ENCODE measurements at places on chromosomes 7 and 10.

DNA sequence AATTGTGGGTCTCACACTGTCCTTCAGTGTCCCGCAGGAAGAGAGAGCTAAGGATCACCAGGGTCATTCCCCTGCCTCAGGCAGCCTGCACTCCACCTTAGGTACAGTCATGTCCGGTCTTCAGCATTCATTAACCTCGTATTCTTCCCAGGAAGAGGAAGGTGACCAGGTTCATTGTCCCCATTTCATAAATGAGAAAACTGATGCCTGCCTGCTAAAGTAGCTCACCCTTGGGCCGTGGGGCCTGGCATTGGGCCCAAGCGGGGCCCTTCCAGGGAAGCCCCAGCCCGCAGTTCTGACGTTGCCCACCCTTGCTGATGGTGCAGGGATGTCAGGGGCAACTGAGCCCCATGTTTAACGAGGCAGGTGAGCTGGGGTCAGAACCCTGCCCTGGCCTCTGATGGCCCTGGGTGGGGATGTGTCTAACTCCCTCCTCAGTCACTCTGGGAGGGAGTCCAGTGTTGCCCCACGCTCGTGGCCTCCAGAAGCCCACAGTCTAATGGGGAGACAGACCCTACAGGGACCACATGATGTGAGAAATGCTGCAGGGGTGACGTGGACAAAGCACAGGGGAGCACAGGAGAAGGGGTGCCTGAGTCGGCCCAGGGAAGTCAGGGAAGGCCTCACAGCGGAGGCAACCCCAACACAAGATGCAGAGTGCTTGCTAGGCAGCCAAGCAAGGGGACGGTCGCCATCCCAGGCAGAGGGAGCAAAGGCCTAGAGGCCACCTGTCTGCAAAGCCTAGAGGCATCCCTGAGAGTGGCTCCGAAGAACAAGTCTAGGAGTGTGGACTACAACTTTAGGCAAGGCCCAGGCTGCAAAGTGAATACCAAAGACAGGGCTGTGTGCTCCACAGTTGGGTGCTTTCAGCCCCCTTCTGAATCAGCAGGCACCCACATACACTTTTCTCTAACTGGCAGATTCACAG, 25.1 kb downstream of the DDIT4 start:
- no peaks in the 10 kb centered on the region for H3K27me3 ChIP-seq
- no peaks in the 10 kb centered on the region for H3K36me3 ChIP-seq
- peak overlapping the region; percentile 98 for H3K27ac ChIP-seq
- H3K4me3 ChIP-seq, result no peak overlapping the region
- peaks cover 54% of the 10 kb centered on the region for H3K4me1 ChIP-seq

DNA sequence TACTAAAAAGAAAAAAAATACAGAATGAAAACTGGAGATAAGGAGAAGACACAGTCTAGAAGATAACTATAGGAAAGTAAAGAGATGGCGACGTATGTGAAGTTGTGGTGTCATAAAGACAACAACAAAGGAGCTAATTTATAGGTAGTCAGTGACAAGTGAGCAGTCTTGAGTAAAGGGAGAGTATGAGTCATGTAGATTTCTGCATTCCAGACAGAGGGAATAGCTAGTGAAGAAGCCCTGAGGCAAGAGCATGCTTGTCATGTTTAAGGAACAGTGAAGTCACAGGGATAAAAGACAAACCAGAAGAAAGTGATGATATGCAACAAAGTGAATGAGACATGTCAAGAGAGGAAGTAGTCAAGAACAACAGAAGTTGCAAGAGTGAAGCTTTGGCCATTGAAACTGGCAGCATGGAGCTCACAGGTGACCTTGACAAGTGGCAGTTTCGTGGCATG, 2.3 kb upstream of the MIOS start:
- H3K27ac ChIP-seq, result no peak overlapping the region
- no peaks in the 10 kb centered on the region for H3K36me3 ChIP-seq
- no peak for DNase-seq
- H3K4me3 ChIP-seq, result no peak overlapping the region

DNA sequence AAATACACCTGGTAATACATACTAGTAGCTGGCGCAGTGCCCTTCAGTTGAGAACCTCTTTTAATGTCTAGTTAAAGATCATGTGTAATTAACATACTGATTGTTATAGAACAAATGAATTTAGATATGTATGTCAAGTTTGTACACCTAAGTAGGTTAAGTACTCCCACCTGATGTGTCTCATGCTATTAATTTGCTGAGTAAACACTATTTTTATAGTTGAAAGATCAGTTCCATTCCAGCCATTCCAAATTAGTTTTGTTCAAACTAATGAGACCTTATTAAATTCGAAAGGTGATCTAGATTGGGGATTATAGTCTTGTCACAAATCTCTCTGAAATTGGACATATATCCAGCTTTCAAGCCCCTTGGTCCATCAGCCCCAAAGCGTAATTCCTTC, 710.0 kb downstream of the LRMDA start:
- no peak for DNase-seq
- no peak overlapping the region for H3K27ac ChIP-seq
- no peaks in the 10 kb centered on the region for H3K4me1 ChIP-seq
- H3K4me3 ChIP-seq, result no peak overlapping the region
- H3K27me3 ChIP-seq, result no peaks in the 10 kb centered on the region

DNA sequence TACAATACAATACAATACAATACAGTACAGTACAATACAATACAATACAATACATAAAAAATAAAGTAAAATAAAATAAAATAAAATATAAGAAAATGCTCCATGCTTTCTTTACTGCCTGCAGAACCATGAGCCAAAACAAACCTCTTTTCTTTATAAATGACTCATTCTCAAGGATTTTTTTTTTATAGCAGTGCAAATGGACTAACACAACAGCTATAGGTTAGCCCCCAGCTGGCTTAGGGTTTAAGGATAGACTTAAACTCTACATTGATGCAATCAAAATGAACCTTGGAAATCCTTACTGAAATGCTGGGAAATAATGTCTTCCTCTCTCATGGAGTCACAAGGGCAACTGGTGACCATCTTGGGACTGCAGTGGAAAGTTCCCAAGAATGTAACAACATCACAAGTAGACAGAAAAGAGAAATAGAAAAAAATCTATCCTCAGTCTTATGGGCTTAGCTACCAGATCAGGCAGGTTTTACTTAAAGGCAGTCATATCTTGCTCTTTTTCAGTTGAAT, 348.9 kb downstream of the ARL4A start:
- no peaks in the 10 kb centered on the region for H3K27me3 ChIP-seq
- H3K4me1 ChIP-seq, result no peaks in the 10 kb centered on the region
- H3K4me3 ChIP-seq, result no peak overlapping the region
- no peak for DNase-seq
- no peak overlapping the region for H3K27ac ChIP-seq
- H3K36me3 ChIP-seq, result no peaks in the 10 kb centered on the region

- H3K4me1 ChIP-seq, result no peaks in the 10 kb centered on the region
- H3K4me3 ChIP-seq, result no peak overlapping the region
- no peaks in the 10 kb centered on the region for H3K36me3 ChIP-seq
These were observed 293.4 kb downstream of the GFRA1 start for GRCh38 chr10:115979576-115979975.

- no peaks in the 10 kb centered on the region for H3K36me3 ChIP-seq
- H3K27me3 ChIP-seq, result no peaks in the 10 kb centered on the region
- no peaks in the 10 kb centered on the region for H3K4me1 ChIP-seq
- DNase-seq, result no peak
These were observed 39.2 kb upstream of the COL1A2 start for GRCh38 chr7:94355454-94355853.

DNA sequence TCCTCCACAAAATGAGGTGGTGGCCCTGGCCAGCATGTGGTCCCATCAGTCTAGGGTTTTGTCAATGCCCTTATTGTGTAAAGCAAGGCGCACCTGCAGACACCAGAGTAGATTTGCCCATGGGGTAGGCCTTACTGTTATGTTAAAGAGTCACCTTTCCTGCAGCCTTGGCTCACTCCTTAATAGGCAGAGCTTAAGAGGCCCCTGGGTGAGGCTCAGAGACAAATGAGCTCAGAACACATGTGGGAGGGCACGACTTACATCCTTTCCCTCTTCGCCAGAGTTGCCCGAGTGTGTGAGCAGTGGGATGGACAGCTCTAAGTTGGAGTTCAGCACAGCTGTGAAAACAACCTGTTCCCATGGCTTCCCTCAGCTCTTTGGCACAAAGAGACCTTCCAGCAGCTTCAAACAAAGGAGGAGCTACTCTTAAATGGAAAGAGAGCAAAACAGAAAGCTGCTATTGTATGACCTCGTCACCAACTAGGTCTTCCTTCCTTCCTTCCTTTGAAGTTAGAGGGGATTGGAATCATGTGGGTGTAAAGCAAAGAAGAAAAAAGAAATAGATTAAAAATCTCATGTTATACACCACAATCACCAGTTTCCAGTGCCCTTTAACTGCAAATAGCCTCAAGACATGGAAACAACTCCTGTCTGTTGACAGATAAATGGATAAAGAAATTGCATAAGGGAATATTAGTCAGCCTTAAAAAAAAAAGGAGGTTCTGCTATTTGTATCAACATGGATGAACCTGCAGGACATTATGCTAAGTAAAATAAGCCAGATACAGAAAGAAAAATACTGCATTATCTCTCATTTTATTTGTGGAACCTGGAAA, 11.9 kb upstream of the XPNPEP1 start:
- peaks cover 57% of the 10 kb centered on the region for H3K4me1 ChIP-seq
- H3K27me3 ChIP-seq, result no peaks in the 10 kb centered on the region
- peak overlapping the region; percentile 21 for H3K27ac ChIP-seq

- no peak overlapping the region for H3K4me3 ChIP-seq
- peaks cover 8% of the 10 kb centered on the region for H3K4me1 ChIP-seq
- H3K36me3 ChIP-seq, result no peaks in the 10 kb centered on the region
- H3K27ac ChIP-seq, result no peak overlapping the region
- DNase-seq, result no peak
These were observed 7.9 kb upstream of the NOM1 start for GRCh38 chr7:156941393-156942182.

DNA sequence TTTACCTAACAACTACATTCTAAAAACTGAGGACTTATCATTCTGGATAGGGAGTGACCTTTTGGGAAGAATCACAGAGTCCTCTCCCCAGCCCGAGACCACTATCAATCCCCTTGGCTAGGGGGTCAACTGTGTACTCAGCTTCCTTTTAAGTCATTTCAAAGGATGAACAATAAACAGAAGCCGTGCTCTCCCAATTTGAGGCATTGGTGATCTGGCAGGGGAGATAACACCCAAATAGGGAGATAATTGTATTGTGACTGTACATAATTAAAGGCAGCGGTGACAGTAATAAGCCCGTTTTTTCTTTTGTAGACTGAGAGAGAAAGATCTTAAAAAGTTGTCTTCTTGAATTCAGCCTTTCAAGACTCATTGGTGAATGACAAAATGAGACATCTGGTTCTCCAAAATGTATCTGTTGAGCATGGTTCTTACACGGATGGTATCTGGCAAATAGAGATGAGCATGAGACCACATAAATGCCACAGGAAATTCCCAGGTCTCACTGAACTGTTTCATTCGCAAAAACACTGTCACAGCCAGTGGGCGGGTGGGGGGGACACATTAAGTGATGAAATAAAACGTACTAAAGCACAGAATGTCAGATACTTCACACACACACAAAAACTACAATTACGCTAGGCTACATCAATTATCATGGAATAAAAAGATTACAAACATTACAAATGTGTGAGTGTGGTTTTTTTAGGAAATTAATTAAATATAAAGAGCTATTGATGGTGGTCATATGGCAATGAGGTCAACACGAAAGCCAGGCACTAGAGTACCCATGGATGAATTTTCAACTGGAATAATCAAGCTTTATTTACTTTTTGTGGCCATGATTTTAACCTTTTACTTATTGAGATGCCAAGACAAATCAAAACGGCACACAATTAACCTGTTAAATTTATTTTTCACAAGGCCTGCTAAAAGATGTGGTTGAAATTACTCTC, 108.4 kb downstream of the HIPK2 start:
- no peak for DNase-seq
- H3K36me3 ChIP-seq, result no peaks in the 10 kb centered on the region
- H3K4me3 ChIP-seq, result no peak overlapping the region
- no peaks in the 10 kb centered on the region for H3K27me3 ChIP-seq
- H3K4me1 ChIP-seq, result no peaks in the 10 kb centered on the region
- H3K27ac ChIP-seq, result no peak overlapping the region

- H3K4me1 ChIP-seq, result no peaks in the 10 kb centered on the region
- no peaks in the 10 kb centered on the region for H3K36me3 ChIP-seq
- no peak overlapping the region for H3K27ac ChIP-seq
- DNase-seq, result no peak
These were observed 88.6 kb downstream of the VIM start for GRCh38 chr10:17316488-17317170.

DNA sequence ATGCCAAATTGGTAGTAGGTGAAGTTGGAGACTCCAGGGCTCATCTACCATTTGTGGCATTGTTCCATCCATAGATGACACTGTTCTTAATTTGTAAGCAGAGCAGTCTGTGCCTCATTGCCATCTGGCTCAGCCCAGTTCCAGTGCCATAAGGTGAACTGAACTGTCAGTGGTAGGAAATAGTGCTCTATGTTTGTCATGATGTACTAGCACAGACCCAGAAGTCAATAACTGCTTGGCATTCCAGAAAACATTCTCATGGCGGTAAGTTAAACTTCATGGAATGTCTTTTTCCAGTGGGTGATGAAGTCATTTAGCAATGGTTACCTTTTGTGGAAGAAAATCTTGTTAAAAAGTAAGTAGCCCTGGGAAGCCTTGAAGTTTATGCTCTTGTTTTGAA, 302.7 kb downstream of the SUGCT start:
- H3K36me3 ChIP-seq, result no peaks in the 10 kb centered on the region
- no peak overlapping the region for H3K4me3 ChIP-seq
- no peak for DNase-seq
- no peak overlapping the region for H3K27ac ChIP-seq
- no peaks in the 10 kb centered on the region for H3K4me1 ChIP-seq

- no peak overlapping the region for H3K4me3 ChIP-seq
- H3K27me3 ChIP-seq, result no peaks in the 10 kb centered on the region
- H3K4me1 ChIP-seq, result peaks cover 56% of the 10 kb centered on the region
- no peak for DNase-seq
- no peak overlapping the region for H3K27ac ChIP-seq
These were observed 4.2 kb downstream of the PARP12 start for GRCh38 chr7:140058517-140058916.

GRCh38 chr7:128200376-128200775, 40.7 kb upstream of the LEP start:
- H3K27me3 ChIP-seq, result peaks cover 37% of the 10 kb centered on the region
- DNase-seq, result no peak
- H3K36me3 ChIP-seq, result no peaks in the 10 kb centered on the region
- no peak overlapping the region for H3K4me3 ChIP-seq

DNA sequence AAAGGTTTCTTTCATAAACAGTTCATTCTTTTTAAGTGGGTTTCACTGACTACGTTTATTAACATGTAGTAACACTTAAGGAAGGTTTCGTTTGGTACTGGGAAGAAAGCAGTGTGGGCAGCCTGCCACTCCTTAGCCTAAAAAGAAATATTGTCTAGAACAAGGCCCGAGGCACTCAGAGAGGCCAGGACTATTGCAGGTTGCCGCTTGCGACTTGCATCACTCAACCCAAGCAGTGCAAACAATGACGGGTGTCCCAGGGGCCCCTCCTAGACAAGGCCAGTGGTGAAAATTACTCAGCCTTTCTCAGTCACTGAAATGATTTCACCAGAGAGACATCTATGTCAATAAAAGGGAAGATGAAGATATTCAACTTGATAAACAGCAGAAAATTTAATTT, 243.9 kb downstream of the SNX13 start:
- H3K4me1 ChIP-seq, result no peaks in the 10 kb centered on the region
- H3K36me3 ChIP-seq, result no peaks in the 10 kb centered on the region
- DNase-seq, result no peak
- no peaks in the 10 kb centered on the region for H3K27me3 ChIP-seq

- H3K4me1 ChIP-seq, result no peaks in the 10 kb centered on the region
- H3K27ac ChIP-seq, result no peak overlapping the region
- no peak overlapping the region for H3K4me3 ChIP-seq
These were observed 254.5 kb downstream of the SORCS3 start for GRCh38 chr10:104895541-104895940.
